ENCODE measurements at places on chromosomes 7 and 10. TPM values are rescaled to one million over a fixed set of nuclear protein-coding genes. Genes with fewer than 3 reads are reported as not detected.

The CTAGE8 gene
- 0.04 TPM for total RNA-seq

The MMP21 gene
- total RNA-seq, result 0.07 TPM

The USP6NL gene
- total RNA-seq, result 19.2 TPM

The BTBD16 gene
- not detected for total RNA-seq

GRCh38 chr7:143042790-143043271, 9.3 kb upstream of the OR6V1 start:
- DNase-seq, result no peak

DNA sequence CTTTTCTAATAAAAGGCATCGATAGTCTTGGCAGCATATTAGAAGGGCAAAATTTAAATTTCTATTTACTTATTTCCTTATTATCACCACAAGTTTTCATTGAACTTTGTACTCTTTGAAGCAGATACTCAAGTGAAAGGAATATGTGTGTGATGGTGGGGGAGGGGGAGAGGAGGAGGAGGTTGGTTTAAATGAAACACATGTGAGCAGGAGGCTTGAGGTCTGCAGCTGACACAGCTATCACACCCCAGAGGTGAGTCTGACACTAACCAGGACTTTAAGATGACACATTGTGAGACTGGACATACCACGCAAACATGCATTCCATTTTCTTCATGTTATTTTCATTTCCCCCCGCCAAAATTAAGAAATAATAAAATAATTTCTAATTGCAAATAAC, 63.3 kb downstream of the CTTNBP2 start:
- DNase-seq, result no peak

DNA sequence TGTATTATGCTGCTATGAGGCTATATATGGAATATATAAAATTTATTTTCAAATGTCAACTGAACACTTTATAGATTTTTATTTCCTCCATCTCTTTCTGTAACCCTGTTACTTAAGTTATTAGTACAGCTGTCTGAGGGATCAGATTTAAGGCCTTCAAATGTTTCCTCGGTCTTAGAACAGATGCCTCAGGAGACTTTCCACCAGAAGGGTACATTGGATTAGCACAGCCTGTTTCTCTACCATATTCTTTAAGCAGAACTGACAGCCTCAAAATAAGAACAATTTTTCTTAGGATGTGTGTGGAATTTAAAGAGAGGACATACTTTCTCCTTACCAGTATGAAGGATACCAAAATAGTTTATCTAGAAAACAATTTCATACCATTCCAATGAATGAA, 53.0 kb upstream of the HGF start:
- no peak for DNase-seq

DNA sequence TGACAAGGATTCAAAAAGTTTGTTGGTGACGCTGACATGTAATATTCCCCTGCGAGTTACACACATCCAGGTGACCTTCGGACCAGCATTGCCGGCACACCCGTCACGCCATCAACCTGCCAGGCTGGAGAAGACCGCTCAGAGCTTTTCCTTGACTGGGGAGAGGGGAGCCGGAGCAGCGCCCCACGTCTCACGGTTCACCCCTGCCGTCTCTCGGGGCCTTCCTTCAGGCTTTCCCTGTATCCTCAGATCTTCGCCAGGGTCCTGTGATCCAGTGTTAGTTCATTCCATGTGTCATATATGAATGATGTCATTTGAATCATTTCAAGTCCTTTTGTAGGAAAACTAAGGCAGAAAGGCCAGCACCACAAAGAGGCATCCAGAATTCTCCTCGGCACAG, 127.8 kb downstream of the MGMT start:
- no peak for DNase-seq

GRCh38 chr10:4202938-4203337, 417.9 kb upstream of the KLF6 start:
- DNase-seq, result no peak

All from pulmonary artery endothelial cell (primary cell).